Stimulated activated CD8-positive, alpha-beta memory T cell treated with anti-CD3 and anti-CD28 coated beads, Interleukin-4, amount 100 ng/mL, for 1 hour (primary cell): ENCODE measurements at places on chromosomes 2 and 18.

DNA sequence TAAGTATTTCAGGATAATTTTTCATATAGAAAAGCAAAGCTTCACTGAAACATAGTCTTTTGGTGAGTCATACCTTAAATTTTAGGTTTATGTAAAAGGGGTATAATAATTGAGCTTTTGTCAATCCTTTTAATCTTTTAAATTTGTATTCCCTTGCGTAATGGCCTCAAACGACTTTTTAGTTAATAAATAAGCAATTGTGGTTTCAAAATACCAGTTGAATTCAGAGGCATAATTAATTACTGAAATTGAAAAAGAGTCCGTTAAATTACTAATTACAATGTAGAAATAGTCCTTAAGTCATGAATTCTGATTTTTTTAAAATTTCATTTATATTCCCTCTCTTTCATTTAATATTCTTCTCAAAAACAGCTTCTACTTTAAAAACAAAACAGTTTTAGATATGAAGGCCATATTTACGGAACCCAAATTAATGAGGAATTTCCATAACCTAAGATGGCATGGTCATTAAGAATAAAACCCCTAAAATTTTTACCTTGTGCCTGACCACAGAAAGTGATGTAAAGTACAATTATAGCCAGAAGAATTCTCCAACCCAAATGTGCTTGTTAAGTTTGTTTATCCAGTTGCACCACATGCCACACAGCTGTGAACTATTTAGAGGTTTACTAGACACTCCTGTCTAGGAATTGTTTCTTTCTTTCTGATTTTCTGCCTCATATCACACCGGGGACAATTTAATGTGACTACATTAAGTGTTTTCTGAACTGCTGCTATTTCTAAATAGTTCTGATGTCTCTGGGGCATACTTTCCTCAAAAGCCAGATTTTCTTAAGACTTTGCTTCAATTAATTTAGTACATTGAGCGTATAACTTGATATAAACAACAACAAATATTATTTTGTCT lies 60.7 kb upstream of the ITGA4 start:
- no peak for DNase-seq

DNA sequence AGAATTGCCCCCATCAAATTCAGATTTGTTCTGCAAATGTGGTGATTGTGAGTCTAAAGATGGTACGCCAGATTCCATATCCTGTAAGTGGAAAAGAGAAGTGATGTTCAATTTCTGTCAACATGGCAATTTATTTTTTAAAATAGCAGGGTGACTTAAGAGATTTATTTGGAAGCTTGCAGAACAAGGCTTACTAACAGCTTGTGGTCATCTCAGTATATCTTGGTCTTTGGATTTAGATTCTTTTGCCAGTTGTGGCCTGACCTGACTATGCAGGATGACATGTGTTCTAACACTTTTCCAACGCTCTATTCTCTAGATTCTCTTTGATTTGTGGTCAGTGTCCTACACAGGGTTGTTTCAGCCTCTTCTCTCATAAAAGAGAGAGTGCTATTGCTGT lies 74.4 kb downstream of the MAP3K20 start:
- DNase-seq: no peak

GRCh38 chr2:188701836-188702235 lies 272.3 kb upstream of the COL3A1 start:
- no peak for DNase-seq

DNA sequence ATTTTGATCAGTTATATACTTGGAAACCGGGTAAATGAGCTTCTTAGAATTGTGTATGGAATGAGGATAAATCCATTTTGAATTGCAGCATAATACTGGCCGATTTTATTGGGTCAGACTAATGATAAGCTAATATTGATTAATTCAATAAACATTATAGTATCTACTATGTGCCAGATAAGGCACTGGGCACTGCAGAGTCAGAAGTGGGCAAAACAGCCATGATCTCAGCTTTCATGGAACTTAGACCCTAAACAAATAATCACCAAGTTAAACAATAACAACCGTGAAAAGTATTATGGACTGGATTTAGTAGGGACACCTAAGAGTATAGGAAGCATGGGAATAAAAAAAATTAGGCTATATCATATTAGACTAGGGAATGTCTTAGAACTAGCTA lies 297.0 kb upstream of the PKDCC start:
- DNase-seq: no peak

- DNase-seq: no peak
Observed at GRCh38 chr18:36273347-36273746, 24.2 kb upstream of the FHOD3 start.

- DNase-seq: no peak
Observed at GRCh38 chr2:69168144-69168813, 155.3 kb downstream of the ANTXR1 start.

GRCh38 chr2:47265751-47266231 lies 110.7 kb upstream of the STPG4 start:
- no peak for DNase-seq

DNA sequence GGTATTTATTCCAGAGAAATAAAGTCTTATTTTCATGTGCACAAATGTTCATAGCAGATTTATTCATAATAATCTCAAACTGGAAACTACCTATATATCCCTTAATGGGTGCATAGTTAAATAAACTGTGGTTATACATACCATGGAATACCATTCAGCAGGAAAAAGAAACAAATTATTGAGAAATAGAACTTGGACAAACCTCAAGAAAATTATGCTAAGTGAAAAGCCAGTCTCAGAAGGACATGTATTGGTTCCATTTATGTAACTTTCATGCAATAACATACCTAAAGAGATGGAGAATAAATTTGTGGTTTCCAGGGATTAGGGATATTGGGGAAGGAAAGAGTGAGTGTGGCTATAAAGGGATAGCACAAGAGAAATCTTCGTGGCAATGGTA lies 452.6 kb downstream of the SETBP1 start:
- DNase-seq: no peak

- no peak for DNase-seq
Observed at GRCh38 chr18:39561126-39561525, 1995.5 kb upstream of the CELF4 start.

DNA sequence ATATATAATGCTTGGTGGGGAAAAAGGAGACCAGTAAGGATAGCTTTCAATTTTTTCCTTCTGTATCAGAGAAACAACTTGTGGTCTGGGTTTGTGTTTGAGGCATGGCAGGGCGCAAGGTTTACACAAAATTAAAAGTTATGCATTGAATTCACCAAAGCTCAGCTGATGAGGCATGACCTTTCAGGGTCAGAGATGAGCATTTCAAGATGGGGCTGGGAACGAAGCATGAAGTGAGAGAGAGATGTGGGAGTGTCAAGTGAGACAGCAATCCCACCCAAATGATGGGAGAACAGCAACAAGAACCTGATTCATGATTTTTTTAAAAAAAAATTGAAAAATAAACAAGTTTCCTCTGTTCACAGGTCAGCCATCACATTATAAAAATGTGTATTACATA lies 4.9 kb downstream of the GPR55 start:
- no peak for DNase-seq

GRCh38 chr2:235216901-235217300 lies 265.1 kb downstream of the SH3BP4 start:
- DNase-seq: no peak

DNA sequence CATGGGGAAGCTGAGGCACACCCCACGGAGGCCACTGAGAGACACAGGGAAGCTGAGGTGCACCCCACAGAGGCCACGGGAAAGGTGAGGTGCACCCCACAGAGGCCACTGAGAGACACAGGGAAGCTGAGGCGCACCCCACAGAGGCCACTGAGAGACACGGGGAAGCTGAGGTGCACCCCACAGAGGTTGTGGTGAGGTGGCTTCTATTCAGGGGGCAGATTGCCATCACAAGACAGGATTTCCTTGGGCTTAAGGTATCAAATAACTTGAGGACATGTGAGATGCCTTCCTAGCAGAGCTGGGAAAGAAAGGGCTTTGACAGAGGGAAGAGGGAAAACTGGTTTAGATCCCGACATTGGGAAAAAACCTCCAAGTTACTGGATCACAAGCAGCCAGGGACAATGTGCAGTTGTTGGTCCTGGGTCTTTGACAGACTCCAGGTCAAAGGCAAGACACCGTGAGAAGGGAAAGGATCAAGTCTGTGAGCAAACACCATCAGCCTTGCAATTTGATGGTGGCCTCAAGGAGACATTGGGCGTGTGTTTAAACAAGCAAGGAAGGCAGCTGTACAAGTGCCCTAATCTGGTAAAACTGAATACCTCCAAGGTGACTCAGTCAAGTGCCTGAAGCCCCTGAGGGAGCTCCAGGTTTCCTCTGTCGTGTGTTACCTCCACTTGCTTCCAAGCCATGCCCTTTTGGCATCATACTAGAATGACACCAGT lies 133.2 kb upstream of the EPAS1 start:
- no peak for DNase-seq

DNA sequence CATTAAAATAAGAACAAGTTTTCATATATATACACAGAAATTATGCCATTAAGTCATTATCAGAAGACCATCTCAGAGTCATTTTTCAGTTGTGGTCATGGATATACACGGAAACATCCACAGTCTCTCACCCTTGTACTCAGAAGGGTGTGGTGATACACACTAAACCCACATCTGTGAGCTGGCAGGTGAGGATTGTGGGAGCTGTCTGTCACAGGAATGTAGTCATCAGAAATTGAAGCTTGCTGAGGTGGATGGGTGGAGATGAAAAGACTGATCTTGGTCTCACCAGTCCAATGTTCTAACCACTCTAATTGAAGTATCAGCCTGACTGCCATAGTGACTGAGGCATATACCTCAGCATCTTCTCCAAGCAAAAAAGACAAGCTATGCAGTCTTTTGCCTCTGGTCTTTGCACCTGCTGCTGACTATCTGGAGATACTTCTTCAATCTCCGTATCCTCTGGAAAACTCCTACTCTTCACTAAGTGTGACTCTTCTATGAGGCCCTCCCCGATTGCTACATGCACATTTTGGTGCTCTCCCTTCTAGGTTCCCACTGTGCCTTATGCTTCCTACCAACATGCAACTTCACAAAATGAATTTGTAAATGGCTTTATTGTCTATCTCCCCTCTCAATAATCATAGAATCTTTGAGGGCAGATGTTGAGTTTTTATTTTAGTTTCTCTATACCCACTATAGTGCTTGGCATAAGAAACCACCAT lies 232.8 kb downstream of the DYM start:
- no peak for DNase-seq
